CD4-positive, alpha-beta T cell treated with Interleukin-1 beta for 1 hour (primary cell): ENCODE measurements at places on chromosomes 5 and 9.

- no peak for DNase-seq
These were observed 12.8 kb downstream of the CAMK4 start for GRCh38 chr5:111236995-111237394.

DNA sequence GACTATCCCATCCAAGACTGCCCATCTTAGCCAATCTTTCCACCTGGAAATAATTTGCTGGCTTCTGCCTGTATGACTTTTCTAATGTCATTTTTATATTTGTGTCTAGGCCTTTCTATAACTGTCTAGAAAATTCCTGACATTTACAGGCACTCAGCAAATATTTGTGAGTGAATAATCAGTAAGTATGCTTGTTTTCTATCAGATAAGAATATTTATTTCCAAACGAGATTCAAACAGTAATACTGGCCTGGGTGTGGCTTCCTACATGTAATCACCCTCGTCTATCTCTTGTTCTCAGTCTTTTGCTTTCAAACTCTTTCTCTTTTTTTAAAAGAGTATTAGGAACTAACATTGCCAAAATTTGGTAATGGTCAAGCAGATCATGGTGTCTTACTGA, 466.2 kb downstream of the RAB3C start:
- no peak for DNase-seq

- DNase-seq, result no peak
These were observed 733 bp downstream of the COL23A1 start for GRCh38 chr5:178589180-178590140.

- no peak for DNase-seq
These were observed 213.2 kb upstream of the IER5L start for GRCh38 chr9:129391221-129391661.

GRCh38 chr5:136732751-136733150, 367.4 kb upstream of the TRPC7 start:
- DNase-seq, result no peak

DNA sequence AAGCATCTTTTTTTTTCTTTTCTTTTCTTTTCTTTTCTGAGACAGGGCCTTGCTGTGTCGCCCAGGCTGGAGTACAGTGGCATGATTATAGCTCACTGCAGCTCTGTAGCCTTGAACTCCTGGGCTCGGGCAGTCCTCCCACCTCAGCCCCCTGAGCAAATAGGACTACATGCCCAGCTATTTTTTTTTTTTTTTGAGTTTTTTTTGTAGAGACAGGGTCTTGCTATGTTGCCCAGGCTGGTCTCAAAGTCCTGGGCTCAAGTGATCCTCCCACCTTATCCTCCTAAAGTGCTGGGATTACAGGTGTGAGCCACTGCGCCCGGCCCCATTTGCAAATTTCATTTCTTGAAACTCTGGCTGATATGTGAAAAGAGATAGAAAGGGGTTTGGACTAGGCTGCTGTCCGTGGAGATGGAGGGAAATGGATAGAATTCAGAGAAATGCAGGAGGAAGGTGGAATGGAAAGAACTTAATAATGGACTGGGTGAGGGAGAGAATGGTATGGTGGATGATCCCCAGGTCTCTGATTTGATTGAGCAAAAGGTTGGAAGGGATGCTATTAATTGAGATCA, 32.9 kb downstream of the TNFAIP8 start:
- no peak for DNase-seq

DNA sequence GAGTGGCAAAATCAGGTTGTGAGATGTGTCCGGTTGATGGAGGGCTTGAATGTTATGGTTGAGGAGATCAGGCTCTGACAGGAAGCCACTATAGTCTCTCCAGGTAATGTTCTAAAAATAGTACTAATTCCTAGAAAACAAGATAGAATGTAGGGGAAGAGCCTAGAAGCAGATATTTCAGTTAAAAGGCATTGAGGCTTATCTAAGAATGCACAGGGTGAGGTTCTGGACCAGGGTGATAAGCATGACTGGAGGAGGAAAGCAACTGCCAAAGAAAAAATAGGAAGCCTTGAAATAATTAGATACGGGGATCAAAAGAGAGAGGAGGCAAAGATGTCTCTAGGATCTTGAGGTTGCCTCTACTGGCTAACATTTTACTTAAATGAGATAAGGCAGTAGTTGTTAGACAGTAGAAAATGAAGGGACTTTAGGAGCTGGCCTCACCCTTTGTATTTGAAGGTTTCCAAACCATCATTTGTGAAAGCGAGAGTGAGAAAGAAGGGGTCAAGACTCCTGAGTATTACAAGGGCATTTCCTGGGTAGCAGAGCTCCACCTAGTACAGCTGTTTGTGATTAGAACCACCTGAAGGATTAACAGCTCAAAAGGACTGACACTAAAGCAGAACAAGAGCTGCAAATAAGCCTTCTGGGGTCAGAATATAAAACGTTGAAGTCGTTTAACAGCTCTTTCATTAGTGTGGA, 15.4 kb upstream of the ARL15 start:
- DNase-seq, result no peak

GRCh38 chr5:69416180-69416579, 1.3 kb downstream of the MARVELD2 start:
- DNase-seq, result no peak

DNA sequence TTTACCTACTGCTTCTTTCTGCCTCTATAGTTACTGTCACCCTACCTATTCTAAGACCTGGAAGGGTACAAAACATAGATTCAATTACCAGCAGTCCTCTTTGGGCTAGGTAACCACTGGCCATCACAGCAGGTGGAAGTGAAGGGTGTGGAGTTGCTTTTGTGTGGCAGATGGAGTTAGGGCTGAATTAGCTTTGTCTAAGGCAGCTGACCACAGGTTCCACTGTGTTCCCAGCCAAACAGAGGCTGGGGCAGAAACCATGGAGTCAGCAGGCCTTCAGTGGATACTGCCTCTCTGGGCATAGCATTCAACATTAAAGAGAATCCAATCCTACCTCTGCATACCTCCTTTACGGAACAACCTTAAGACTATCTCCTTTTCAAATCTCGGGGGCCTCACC, 254.2 kb downstream of the RFX3 start:
- no peak for DNase-seq

DNA sequence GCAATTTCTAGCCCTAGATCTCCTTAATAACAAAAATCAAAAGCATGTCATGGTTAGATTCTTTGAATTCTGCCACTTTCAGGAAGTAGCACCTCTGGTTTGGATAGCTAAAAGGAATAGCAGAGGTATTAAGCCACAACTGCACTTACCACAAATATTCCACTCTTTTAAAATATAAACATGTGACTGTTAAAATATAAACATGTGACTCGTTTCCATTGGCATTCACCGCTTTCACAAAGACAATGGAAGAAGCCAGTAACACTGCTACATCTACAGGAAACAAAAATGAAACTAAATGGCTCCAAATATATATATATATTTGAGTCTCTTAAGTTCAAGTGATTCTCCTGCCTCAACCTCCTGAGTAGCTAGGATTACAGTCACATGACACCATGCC, 222.9 kb downstream of the ARL15 start:
- DNase-seq, result no peak

GRCh38 chr5:73644385-73644963, 18.5 kb downstream of the ARHGEF28 start:
- no peak for DNase-seq

DNA sequence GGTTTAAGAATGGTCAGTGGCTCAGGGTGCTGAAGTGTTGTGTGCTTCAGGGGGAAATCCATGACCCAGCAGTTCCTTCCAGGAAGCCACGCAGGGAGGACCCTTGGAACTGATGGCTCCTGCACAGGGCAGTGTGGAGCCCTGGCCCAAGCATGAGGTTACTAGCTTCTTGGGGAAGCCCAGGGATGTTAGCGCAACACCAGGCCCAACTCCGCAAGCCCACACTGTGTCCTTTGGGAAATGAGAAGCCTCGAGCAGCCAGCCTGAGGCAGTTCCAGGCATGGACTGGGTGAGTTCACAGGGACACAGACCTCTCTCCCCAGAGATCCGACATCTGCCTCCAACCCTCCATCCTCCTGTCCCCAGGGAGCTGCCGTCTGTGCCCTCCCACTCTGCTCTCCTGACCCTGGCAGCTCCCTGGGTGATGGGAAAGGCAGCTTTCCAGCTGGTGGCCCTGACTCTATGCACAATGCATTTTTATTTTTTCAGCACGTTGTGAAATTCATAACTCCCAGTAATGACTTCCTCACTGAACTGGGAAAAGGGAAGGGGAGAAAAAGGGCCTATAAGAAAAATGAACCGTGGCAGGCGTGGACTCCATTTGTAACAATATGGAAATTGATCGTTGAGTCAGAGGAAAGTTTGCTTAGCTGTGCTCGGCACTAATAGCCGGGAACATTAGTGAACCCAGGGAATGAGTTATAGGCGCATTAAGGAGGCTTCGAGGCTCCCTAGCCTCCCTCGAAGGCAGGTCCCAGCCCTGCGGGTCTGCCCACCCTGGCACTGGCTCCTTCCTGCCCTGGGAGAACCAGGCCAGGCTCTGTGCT, 34.1 kb downstream of the LMX1B start:
- no peak for DNase-seq

- no peak for DNase-seq
These were observed 586.2 kb upstream of the PTGER4 start for GRCh38 chr5:40093550-40093949.

GRCh38 chr9:105233873-105234272, 10.6 kb upstream of the SLC44A1 start:
- DNase-seq, result no peak
